Activated CD4-positive, alpha-beta T cell treated with anti-CD3 and anti-CD28 coated beads, Interleukin-2, amount 50 U/mL, for 1 hour (primary cell): ENCODE measurements at places on chromosomes 7 and 10.

DNA sequence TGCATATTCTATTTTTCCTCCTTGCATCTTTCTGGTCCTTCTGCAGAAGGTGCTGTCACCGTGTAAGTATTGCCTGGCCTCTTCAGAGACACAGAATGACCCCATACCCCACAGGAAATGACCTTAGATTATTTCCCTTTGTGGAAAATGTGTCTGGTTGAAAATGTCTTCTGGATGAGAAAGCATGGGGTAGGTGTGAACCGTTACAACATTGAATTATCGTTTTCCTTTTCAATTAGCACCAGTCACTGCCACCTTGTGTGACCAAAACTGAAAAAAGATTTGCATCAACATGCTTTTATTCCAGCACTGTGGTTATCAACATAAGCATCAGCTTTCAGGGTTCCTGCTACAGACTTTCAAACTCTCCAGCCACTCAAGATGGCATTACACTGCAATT lies 58.0 kb upstream of the CELF2 start:
- DNase-seq: no peak

GRCh38 chr10:93147281-93147680 lies 73.6 kb downstream of the CYP26A1 start:
- no peak for DNase-seq

GRCh38 chr10:114607358-114607998 lies 50.6 kb downstream of the ABLIM1 start:
- DNase-seq: no peak

- DNase-seq: no peak
Observed at GRCh38 chr7:148563583-148564274, 26.8 kb upstream of the C7orf33 start.

GRCh38 chr10:131996466-131997365 lies 15.0 kb upstream of the BNIP3 start:
- no peak for DNase-seq

- DNase-seq: no peak
Observed at GRCh38 chr7:26091933-26092332, 60.1 kb upstream of the NFE2L3 start.

- DNase-seq: peak; percentile 15
Observed at GRCh38 chr10:72254813-72255568, 18.7 kb upstream of the DDIT4 start.
